ENCODE measurements at places on chromosomes 1 and 21. TPM values are rescaled to one million over a fixed set of nuclear protein-coding genes. Genes with fewer than 3 reads are reported as not detected.

- no peak for DNase-seq
These were observed 10.1 kb downstream of the ATF3 start for GRCh38 chr1:212618466-212619210.

ATP13A2 gene
- total RNA-seq: 87.1 TPM

GRCh38 chr1:238377280-238377919 lies 486.7 kb upstream of the ZP4 start:
- no peak for DNase-seq

GRCh38 chr1:22253012-22253790 lies 110.3 kb upstream of the WNT4 start:
- no peak for DNase-seq

HAO2 gene
- total RNA-seq: 0.17 TPM

GRCh38 chr1:19442154-19443096 lies 42.9 kb downstream of the CAPZB start:
- DNase-seq: no peak

BCAN gene
- 0.52 TPM for total RNA-seq

DNA sequence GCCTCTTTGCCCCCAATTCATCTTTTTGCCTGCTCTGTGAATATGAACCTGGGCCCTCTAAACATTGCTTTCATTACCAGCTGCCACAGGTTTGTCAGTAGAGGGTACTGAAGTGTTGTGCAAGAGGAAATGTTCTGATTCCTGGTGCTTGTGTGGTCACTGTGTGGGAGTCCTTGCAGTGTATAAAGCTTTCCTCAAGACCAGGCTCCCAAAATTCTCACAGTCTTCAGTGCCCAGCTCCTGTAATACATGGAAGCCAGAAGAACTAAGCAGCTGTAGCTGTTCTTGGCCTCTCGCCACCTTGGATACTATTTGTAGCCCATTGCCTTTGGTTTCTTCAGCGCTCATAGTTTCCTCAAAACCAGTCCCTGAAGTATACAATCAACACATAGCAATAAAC lies 1046.2 kb downstream of the BRINP3 start:
- DNase-seq: no peak

KRTAP12-2 gene
- total RNA-seq: not detected

DNA sequence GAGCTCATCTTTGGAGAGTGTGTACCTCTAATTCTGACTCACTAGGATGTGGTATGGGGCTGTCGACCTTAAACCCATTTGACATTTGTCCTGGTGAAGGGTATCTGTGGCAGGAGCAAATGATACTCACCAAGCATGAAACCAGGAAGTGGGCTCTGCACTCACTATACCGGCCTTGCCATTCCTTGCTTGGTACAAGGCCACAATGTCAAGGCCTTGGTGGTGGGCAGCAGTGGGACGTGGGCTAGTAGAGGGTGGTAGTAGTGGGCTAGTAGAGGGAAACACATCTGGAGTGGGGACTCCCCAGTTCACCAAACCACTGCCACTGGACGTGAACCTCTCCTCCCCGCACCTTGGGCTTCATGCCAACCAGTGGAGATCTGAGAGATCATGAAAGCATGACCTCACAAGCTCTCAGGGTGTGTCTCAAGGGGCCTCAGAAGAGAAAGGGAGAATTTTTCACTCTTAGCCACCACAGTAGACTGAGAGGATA lies 11.5 kb downstream of the TNFSF4 start:
- DNase-seq: no peak

DNA sequence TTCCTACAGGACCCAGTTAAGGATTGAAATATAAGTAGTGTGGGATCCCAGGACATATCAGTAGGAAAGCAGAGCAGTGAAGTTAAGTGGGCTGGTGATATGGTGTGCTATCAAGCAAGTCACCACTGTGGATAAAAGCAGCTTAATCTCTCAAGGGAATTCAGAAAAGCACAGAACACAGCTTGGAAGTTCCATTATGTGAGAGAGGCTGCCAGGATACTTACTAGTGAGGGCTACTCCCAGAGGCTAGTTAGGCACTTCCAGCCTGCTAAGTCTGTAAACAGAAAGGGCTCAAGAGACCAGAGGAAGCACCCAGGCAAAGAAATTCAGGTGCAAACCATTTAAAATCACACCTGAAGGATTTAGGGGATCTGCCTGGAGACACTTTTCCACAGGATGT lies 18.8 kb upstream of the GRIK1 start:
- DNase-seq: no peak
